ENCODE measurements at places on chromosomes 11 and 22.

DNA sequence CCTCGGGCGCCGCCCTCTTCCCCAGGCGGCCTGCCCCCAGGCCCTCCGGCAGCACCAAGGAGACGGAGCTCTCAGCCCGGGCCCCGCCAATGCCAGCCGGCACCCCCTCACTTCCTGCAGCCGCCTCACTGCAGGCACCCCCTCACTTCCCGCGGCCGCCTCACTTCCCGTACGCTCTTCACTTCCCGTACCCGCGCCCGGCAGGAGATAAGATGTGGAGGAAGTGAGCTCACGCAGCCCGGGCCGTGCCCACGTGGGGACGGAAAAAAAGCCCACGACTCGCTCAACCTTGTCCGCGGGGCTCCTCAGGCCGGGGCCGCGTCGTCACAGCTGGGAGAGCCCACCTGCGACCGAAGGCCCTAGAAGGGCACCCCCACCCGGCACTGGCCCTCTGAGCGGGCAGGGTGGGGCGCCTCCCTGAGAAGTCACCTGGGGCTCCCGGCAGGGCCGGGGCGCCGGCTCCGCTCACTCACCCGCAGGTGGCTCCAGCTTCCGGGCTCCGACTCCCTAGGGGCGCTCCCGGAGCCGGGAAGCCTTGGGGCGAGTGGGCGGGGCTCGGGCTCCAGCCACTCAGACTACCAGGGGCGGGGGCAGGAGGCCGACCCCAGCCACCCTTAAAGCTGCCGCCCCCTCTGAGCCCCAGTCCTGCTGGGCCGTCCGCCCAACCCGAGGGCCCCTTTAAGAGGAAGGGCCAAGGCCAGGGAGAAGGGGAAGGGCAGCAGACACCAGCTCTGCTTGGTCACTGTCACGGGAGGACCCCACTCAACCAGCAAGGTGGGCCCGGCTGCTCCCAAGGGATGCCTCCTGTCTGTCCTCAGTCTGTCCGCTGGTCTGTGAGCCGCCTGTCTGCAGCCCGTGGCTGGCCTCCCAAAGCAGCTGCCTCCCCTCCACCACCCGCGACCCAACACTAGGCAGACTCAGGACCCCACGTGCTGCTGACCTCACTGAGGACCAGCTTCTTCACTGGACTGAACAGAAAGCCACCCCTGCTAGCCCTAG is 31.4 kb downstream of the PISD start:
- DNase-seq: peak; percentile 83

DNA sequence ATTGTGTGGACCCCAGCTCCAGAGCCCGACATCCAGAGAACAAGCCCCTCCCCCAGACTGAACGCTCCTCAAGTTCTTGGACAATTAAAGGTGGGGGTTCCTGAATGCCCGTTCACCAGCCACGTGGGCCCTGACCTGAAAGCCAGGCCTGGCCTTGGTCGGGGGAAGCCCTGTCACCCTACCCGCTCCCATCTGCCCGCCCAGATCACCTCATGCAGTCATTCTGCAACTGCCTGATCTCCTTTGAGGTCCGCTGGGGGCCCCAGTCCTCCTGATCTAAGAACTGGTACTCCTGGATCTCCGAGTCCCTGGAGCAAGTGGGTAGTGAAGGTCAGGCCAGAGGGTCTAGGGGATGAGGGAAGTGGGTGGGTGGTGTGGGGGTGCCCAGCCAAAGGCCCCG is 9.1 kb upstream of the NAALADL1 start:
- no peak for DNase-seq

- no peak for DNase-seq
Measured at GRCh38 chr11:200224-201003, 6.8 kb downstream of the BET1L start.

GRCh38 chr22:46070803-46071450 is 79.4 kb upstream of the PPARA start:
- peak; percentile 24 for DNase-seq

DNA sequence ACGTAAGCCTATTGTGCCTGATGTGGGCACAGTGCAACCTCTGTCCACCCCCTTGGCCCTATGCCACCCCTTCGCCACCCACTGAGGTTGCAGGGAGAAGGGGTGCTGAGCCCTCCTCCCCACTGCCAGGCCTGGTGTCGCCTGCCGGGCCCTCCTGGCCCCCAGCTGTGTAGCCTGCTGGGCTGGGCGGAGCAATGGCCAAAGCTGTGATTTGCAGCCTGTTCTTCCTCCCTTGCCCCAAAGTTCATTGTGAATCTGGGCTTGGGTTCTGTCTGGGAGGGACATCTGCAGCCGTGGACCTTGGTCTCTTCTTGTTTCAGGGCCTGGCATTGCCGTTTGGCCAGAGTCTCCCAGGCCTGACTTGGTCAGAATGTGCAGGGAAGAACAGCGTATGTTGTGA is 121.9 kb downstream of the PKNOX2 start:
- DNase-seq: no peak

DNA sequence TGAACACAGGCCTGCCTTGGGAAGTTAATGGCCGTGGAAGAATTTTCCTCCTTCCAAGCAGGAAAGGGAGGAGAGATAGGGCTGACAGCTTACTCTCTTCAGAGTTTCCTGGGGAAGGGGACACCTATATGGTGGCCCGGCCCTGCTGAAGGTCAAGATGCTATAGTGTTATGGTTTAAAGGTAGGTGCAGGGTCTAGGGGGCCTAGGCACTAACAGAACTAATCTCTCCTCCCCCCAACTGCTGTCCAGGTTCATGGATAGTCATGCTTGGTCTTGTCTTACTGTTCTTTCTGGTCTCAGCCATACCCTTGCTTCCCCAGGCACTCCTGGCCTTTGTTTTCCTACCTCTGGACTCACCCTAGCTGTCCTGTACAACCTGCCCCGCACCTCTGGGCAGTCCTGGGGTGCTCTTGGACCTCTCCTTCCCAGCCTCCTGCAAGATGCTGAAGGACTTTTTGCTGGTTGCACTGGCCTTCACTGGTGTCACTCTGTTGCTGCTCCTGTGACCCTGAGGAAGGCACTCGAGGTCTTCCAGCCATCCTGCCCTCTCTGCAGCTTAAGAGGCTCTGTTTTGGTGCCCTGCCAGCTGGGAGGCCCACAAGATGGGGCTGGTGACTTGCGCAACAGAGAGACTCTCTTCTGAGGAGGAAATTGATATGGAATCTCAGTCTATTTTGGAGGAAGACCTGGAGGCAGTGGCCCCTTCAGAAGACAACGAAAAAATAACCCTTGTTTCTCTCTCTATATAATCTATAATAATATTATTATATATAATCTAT is 17.9 kb downstream of the SEC14L3 start:
- DNase-seq: no peak

GRCh38 chr11:15933886-15934625 is 422.3 kb downstream of the SOX6 start:
- DNase-seq: no peak

- no peak for DNase-seq
Measured at GRCh38 chr22:50296658-50297490, 10.6 kb downstream of the PLXNB2 start.

GRCh38 chr11:20355221-20356219 is 8.0 kb upstream of the HTATIP2 start:
- peak; percentile 24 for DNase-seq

GRCh38 chr22:17131686-17132085 is 10.5 kb upstream of the TMEM121B start:
- DNase-seq: no peak

DNA sequence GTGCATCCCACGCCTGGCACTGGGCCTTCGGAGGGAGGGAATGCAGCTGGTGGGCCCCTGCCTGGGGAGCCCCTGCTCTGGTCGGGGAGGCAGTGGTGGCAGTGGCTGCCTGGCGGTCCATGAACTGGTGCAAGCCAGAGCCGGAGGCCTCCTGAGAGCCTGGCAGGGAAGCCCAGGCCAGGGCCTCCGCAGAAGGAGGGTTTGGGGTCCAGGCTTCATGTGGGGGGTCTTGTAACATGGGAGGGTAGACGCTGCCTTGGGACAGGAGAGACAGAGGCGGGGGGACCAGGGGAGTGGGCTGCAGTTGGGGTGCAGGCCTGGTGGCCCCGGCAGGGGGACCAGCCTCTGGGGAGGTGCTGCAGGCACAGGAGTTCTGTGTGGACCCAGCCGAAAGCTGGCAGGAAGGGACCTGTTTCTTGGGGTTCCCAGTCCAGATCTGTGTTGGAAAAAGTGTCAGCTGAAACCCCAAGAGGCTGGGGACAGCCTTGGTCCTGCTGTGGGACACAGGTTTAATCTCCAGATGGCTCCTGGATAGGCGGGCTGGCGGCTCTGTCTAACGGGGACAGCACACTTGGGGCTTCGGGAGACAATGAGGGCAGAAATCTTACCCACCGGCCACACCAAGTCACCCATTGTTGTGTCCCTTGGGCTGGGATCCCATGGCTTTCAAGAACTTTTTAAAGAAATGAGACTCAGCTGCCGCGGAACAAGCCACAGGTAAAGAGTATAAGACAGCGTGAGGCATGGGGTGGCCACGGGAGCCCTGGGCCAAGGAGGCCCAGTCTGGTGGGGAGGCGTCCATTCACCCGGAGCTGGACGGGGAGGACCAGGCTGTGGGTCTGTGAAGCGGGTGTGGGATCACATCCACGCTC is 73.5 kb downstream of the KCNQ1 start:
- no peak for DNase-seq

GRCh38 chr11:61973476-61974162 is 6.2 kb upstream of the FTH1 start:
- no peak for DNase-seq

DNA sequence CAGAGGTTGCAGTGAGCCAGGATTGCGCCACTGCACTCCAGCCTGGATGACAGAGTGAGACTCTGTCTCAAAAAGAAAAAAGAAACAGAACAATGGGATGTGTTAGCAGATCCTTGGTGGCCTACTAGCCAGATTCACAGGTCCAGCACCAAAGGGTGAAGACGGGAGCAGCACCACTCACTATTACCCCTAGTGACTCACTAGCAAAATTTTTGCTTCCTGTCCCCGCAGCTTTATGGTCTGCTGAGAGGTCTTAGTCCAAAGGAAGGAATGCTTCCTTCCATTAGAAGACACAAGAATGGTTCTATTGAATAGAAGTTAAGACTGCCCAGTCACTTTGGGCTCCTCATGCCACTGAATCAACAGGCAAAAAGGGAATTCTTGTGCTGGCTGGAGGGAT is 35.9 kb upstream of the NUP50 start:
- DNase-seq: no peak

DNA sequence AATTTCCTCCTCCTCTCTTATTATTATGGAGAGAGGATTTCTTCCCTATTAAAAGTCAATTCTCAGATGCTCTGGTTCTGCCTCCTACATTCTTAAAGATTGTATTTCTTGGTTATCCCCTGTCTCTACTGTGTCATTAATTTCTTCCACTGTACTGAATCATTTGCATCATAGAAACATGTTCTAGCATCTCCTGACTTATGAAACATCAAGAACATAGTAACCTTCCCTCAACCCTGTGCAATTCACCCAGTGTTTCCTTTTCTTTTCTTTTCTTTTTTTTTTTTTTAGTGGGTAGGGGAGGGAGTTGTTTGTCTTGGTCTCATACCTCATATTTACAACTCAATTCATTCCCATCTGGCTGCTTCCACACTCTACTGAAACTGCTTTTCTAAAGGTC is 288.0 kb upstream of the PLET1 start:
- DNase-seq: no peak

DNA sequence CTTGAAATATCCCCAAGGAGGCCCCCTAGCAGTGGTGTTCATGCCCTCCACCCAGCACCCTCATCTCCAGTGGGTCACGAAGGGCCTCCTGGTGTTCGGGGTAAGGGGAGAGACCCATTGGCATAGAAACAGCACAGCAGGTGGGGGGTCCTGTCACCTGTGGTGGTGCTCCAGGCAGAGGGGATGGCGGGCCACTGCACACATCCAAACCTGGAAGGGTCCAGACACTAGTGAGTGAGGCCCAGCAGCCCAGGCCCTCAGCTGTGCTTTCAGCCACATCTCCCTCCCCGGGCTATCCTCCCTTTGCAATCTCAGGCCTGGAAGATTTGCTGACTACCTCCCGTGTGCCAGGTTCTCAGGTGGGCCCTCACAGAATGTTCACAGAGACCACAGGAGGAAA is 59.4 kb upstream of the LYVE1 start:
- DNase-seq: no peak

DNA sequence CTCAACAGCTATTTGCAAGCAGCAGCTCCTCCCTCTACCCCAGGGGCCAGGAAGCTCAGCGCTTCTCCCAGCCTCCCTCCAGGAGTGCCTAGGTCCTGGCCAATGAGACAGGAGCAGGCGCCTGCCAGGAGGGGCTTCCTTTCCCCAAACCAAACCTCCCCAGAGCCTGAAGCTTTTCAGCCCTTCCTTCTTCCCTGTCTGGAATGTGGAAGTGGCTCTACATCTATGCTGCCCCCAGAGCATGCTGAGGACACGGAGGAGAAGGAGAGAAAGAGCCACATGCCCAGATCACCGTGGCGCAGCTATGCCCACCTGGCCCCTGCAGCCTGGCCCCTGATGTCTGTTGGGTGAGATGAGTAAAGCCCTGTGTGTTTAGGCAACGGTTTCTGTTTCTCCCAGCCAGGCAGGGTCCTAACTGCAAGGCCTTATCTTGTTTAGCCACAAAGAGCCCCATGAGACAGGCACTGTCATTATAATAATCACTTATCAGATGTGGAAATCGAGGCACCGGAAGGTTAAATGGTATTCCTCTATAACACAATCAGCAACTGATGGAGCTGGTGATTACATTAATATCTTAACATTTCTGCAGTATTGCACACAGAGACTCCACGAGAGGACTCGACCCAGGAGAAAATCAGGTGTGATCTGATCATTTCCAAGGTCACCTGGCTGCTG is 315.8 kb downstream of the CTTN start:
- DNase-seq: no peak

DNA sequence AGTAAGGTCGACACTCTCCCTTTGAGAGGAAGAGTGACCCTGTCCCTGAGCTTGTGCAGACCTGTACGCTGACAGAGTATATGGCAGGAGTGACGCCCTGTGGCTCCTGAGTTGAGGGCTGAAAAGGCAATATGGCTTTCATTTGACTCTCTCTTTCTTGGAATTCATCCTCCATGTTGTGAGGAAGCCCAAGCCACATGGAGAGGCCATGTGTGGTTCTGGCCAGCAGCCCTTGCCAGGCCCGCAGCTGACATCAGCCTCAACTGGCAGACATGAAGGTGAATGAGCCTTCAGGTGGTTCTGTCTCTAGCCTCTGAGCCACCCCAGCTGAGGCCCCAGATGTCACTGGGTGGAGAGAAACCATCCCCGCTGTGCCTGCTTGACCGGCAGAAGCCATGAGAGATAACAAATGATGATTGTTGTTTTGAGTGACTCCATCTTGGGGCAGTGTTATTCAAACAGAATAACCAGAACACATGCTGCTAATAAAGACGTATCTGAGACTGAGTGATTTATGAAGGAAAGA is 31.9 kb downstream of the SMIM38 start:
- no peak for DNase-seq

DNA sequence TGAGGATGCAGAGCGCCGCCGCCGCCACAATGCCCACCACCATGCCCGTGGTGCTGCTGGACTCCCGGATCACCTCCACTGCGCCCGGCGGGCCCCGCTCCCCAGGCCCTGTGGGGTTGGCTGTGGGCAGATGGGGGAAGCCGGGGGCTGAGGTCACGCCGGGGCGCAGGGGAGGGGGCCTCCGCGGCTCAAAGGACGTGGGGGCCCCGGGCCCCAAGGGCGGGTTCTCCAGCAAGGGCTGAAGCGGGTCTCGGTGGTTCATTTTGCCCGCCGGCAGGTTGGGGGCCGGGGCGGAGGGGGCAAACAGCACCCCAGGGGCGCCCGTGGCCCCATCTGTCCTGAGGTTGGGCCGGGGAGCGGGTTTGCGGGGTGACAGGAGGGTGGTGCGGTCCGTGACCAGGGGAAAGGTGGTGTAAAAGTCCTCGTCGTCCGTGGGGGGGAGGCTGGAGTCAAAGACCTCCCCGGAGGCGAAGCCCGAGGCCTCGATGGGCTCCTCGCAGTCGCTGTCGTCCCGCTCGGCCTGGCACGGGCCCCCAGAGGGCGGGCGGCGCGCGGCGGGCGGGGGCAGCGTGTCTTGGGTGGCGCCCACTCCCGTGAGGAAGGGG is 16.5 kb downstream of the SLC22A12 start:
- DNase-seq: no peak

GRCh38 chr22:25775531-25775930 is 33.5 kb downstream of the MYO18B start:
- DNase-seq: no peak
